ENCODE measurements at places on chromosomes 11 and 22.

DNA sequence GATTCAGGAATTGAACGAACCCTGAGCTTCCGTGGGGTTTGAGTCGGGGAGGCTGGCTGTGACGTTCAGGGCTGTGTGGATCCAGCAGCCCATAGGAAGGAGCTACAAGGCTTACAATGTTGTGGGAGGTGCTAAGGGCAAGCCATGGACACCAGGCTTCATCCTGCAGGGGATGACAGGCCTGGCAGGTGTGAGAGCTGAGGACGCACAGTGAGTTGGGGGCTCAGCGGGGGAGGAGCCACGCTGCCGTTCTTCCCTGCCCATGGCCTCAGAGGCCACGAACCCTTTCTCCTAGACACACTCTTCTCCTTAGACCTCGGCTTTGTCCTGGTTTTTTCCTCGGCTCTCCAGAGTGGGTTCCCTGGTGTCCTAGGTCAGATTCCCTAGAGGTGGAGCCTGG is 113.3 kb upstream of the SLC22A12 start:
- no peak for DNase-seq

GRCh38 chr22:41830174-41830573 is 2.7 kb upstream of the SREBF2 start:
- DNase-seq: no peak

DNA sequence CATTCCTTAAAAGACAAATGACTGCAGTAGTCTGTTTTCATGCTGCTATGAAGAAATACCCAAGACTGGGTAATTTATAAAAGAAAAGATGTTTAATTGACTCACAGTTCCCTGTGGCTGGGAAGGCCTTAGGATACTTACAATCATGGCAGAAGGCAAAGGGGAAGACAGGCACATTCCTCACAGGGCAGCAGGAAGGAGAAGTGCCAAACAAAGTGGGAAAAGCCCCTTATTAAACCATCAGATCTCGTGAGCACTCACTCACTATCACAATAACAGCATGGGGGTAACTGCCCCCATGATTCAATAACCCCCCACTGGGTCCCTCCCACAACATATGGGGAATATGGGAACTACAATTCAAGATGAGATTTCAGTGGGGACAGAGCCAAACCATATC is 16.4 kb upstream of the OR2AT4 start:
- DNase-seq: no peak

- no peak for DNase-seq
Observed at GRCh38 chr22:47178339-47178738, 415.9 kb downstream of the TBC1D22A start.

DNA sequence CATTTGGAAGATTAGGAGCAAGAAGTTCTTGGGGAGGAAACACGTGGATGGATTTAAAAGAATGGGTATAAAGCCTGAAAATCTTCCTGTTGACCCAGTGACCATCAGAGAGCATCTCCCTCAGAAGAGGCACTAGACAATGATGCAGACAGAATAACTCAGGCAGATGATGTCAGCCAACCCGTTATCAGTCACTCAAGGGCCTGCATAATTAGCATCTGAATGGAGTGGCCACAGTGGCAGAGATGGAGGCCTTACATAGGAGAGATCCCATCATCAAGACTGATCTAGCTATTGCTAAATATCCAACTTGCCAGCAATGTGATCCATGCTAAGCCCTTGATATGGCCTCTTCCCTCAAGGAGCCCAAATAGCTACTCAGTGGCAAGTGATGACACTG is 70.7 kb upstream of the CD82 start:
- no peak for DNase-seq

GRCh38 chr11:85088286-85088685 is 538.9 kb downstream of the DLG2 start:
- DNase-seq: no peak

DNA sequence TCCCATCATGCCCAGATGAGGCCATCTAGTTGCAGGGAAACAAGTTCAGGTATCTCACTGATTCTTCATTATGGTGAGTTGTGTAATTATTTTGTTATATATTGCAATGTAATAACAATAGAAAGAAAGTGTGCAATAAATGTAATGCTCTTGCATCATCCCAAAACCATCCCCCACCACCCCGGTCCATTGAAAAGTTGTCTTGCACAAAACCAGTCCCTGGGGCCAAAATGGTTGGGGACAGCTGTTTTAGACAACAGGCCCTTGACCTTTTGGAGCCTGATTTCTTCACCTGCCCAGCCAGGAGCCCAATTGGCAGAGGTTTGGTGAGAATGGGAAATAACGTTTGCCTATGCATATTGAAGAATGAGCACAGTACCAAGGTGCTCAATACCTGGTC is 15.9 kb downstream of the MPEG1 start:
- DNase-seq: no peak

DNA sequence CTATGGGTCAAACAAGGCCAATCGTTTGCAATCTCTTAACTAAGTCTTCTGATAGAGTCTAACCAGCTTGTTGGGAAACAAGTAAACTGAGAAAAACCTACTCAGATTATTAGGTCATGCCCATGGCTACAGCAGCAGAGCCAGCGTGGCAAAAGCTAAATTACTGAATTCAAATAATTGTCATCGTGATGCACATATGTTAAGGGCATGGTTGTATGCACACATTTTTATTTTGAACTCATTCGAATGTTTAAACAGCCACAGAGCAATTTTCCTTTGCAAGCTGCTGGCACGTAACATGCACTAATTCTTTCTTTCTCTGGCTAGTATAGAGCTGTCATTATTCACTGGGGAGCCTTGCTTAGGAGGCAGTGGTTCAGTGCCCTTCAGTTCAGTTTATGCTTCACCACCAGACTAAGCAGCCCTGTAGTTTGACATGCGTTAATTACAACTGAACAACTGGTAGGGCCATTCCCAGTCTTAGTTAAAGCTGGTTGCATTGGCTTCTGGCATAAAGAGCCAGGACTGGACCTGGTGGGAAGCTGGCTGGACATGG is 396.4 kb downstream of the METTL15 start:
- DNase-seq: no peak

DNA sequence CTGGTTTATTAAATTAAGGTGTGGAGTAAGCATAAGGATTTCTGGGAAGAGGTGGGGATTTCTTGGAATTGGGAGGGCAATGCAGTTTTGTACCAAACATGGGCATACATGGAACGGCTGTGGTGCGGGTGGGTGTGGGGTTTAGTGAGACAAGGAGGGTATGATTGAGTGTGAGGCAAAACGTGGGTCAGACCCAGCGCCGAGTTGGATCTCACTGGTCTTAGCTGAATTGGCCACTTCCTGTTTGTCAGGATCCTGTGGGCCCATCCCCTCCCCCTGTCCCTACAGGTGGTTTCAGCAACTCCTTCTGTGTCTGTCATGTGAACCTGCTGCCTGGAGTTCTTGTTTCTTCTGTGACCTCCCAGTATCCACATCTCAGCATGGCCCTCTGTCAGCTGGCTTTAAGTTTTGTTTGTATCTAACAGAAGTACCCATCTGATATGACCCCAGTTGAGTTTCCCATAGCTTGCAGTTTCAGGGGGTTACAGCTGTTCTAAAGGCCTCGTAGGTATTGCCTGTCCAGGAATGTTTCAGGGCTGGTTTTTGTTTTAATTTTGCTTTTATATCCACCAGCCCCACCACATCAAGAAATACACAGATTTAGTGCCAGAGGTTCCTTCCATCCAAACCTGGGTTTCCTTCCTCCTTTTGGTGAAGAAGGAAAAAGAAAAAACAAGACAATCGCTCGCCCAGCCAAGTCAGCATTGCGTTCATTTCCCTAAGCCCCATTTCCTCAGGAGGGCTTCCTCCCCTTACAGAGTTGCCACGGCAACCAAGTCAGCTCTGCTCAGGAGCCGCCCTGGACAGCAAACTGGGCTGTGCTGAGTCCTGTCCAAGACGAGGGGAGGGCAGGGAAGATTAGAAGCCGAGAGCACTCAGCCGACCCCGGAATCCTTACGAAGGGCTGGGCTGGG is 6.0 kb downstream of the APOL1 start:
- DNase-seq: no peak

GRCh38 chr11:93653080-93653479 is 8.4 kb upstream of the CEP295 start:
- DNase-seq: no peak
